ENCODE measurements at places on chromosomes 2 and 18.
A peak's percentile ranks its signal among the peaks of the same experiment; 100 is the strongest.

GRCh38 chr2:189517847-189518535, 62.6 kb downstream of the SLC40A1 start:
- peak; percentile 53 for DNase-seq

DNA sequence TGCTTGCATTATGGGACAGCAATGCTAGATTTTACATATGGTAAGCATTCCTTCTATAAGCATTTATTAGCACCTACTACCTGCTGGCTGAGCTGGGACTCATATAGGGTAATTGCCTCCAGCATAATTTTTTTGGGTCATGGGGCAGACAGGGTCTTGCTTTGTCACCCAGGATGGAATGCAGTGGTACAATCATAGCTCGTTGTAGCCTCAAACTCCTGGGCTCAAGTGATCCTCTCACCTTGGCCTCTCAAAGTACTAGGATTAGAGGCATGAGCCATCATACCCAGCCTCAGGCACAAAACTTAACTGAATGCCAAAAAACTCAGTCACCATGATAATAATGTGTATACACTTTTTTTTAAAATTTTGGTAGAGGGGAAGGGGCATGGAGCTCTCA, 35.3 kb downstream of the TMEM237 start:
- DNase-seq, result no peak

DNA sequence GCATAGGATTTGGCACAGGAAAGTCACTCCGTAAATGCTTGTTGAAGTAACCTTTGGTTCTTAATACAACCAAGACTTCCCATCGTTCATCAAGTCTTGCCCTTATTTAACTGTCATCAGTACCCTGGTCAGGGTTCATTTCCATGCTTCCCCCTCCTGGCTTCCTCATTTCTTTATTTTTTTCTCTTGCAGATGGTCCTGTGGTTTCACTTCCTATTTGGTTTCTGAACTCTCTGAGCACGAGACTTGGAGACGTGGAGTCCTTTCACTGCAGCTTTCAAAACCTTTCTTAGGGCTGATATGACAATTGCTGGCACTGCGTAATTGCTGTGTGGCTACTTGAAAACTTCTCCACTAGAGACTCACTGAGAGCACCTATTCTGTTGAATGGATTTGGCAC, 59.9 kb upstream of the PID1 start:
- DNase-seq, result no peak

GRCh38 chr2:85016446-85016845, 45.5 kb downstream of the KCMF1 start:
- no peak for DNase-seq

DNA sequence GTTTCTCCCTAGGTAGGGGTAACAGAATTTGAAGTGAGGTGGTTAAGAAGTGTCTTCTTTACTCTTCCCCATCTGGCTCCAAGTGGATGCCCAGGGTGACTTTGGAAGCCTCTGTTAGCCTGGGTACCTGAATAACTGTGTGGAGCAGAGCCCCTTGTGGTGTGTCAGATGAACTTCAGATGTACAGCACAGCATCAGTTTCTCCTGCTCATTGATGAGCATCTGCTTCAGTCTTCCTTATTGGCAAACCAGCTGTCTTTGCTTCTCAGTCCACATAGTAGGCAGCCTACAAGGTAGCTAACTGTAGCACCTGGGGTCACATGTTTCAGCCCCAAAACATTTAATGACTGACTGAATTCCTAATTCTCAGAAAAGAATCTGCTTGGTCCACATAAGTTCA, 56.2 kb upstream of the ATP8B1 start:
- no peak for DNase-seq
